Stimulated activated CD4-positive, alpha-beta T cell treated with anti-CD3 and anti-CD28 coated beads, TNF-alpha, amount 100 ng/mL, for 48 hours (primary cell): ENCODE measurements at places on chromosomes 6 and 20.
A peak's percentile ranks its signal among the peaks of the same experiment; 100 is the strongest.

DNA sequence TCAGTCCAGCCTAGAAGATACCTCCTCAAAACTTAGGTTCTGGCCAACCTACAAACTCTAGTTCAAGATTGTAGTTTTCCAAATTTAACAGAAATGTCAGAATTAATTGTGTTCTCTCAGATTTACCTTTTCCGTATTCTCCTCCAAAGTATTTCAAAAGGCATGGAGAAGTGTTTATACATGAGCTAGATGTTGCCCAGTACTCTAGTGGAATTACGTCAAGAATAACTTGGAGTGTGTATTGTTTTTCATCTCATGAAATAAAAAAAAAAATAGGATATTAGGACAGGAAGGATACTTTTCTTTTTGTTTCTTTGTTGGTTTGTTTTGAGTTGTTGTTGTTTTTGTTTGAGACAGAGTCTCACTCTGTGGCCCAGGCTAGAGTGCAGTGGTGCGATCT is 32.3 kb upstream of the MARCKS start:
- no peak for DNase-seq

DNA sequence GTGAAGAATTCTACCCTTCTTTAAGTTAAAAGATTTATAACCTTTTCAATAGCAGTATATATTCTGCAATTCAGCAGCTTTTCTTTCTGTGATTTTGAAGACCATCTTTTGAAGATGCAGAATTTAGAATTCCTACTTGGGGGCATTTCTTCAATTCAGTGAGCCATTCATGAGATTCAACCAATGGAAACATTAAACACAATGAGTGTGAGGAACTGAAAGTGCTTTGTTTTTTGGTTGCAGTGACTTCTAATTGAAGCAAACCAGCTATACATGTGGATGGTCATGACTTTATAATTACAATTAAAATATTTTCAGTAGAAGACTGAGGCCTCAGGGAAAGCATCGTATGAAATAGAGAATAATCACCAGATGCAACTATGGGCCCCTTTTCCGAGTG is 108.3 kb downstream of the CARMIL1 start:
- no peak for DNase-seq

DNA sequence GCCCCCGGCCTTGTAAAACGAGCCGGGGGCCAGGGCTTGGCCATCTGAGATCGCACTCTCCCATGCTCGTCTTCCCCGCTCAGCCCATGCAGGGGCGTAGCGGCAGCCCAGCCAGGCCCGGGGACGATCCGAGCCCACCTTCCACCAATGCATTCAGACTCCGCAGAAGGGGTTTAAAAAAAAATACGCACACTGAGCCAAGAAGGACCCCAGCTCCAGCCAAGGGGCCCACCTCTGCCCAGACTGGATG is 320 bp downstream of the GSTA4 start:
- DNase-seq = peak; percentile 3

DNA sequence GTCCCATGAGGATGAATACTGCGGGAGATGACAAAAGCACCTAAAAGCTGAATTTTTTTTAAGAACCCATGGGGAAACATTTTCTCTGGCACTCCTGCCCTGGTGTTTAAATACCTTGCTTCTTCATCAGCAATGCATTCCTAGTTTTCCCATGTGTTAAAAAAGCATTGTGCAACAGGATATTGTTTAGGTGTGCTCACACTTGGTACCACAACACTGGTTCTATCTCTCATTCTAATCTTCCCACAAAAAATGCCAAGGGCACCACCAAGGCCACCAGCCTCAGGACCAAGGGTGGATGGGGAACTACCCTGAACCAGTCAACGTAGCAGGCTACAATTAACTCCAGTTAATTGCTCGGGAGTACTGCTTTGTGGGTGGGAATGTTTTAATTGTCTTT is 50.9 kb downstream of the ALDH5A1 start:
- DNase-seq = no peak

DNA sequence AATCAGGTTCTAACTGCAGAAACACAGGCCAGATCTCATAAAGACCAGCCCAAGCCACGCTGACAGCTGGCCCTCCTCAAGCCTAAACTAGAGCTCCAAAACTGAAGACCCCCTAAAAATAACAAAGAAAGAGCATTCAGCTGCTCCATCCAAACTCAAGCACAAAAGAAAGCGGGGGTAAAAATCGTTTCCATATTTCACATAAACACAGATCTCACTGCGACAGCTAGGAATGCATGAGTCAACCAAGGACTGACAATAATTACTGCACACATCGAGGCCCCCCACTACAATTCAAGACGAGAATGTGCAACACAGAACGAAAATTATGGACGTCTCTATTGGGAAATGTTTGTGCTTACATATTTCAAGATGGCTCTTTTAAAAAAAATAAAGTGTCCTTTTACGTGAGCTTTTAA is 31.1 kb downstream of the CNKSR3 start:
- no peak for DNase-seq

DNA sequence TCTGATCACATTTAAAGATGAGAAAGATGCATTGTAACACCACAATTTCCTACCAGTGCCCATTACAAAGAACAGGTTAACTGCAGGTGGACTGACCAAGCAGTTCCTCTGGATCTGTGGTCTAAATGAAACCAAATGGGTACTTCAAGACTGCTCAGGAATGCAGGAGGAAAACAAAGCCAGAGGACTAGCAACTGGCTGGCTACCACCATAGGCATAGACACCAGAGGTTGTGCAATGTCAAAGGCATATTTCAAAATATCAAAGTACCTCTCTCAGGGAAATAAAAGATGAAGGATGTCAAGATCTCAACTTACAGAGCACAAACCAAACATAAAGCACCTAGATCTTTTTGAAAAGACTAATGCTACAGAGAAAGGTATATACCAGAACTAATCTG is 65.5 kb downstream of the GMDS start:
- DNase-seq = no peak

DNA sequence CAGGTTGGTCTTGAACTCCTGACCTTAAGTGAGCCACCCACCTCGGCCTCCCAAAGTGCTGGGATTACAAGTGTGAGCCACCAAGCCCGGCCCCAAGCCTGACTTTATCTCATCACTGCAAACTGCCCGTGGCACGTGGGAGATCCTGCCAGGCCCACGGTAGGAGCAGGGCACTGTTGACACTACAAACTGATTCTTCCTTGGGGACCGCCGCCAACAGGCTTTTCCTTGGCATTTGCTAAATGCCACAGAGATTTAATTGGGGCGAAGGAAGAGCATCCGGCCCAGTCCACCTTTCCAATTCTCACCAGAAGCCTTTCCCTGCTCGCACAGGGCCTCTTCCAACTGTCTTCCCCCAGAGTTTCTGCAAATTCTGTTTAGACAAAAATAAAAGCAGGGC is 11.0 kb downstream of the ATP9A start:
- DNase-seq = no peak

- no peak for DNase-seq
Measured at GRCh38 chr20:48052475-48052835, 267.2 kb upstream of the SULF2 start.

- no peak for DNase-seq
Measured at GRCh38 chr20:35849706-35850105, 77.9 kb downstream of the PHF20 start.

GRCh38 chr6:142481466-142481865 is 179.7 kb downstream of the ADGRG6 start:
- DNase-seq = no peak

DNA sequence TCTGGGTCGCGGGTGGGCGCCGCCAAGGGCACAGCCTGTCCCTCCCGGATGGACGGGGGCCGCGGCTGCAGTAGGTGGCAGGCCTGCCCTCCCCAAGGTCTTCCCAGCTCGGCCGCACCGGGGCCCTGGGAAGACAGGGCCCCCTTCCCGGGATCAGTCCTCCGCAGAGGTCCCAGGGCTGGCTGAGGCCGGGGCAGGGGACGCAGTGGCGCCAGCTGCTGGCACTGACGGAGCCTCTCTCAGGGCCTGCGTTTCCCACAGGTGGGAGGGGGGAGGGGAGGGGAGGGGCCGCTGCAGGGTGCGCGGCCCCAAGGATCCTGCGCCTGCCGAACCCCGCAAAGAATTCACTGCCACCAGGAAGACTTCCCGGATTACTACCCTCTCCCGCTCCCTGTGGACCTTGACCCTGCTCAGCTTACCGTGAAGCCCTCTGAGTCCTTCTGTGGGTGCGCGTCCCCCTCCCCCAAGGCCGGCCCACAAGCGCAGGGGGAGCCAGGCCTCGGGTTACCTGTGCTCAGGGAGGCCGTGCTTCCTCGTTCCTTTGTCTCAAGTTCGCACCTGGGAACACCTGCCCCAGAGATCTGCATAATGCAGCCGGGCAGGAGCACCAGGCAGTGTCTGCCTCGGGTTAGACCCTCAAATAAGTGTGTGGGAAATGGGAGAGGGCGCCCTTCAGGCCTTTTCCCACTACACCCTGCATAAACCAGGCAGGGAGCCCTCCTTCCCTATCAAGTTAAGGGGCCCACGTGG is 5.1 kb downstream of the LZTS3 start:
- DNase-seq = no peak

DNA sequence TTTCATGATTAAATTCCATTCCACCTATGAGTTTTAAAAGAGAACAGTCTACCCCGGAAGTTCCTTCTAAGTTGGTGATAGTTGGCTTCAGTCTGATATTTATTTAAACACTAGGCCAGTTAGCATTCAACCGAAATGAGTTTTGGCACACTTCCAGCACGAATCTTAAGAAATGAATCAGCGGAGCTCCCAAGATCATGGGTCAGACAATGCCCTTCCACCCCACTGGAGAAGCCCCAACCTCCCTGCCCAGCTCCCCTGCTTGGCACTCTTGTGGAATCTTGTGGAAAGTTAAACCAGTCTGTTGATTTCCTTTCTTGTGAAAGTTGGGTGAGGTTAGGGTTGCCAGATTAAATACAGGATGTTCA is 64.3 kb downstream of the MKKS start:
- DNase-seq = no peak

DNA sequence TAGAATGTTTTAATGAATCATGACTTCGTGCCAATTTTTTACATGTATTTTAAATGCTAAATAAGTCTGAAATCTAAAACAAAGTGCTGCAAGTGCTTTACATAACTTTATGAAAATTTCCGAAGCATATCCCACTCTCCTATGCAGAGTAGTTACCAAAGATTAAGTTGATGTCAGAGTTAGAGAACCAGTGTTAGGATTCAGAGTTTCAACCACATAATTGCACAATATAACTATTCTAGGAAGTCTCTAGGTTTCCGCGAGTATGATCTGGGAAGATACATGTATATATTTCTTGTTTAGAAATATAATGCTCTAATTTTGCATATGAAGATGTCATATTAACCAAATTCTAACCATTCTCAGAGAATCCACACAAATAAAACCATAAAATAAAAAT is 74.8 kb downstream of the ASCC3 start:
- DNase-seq = no peak

DNA sequence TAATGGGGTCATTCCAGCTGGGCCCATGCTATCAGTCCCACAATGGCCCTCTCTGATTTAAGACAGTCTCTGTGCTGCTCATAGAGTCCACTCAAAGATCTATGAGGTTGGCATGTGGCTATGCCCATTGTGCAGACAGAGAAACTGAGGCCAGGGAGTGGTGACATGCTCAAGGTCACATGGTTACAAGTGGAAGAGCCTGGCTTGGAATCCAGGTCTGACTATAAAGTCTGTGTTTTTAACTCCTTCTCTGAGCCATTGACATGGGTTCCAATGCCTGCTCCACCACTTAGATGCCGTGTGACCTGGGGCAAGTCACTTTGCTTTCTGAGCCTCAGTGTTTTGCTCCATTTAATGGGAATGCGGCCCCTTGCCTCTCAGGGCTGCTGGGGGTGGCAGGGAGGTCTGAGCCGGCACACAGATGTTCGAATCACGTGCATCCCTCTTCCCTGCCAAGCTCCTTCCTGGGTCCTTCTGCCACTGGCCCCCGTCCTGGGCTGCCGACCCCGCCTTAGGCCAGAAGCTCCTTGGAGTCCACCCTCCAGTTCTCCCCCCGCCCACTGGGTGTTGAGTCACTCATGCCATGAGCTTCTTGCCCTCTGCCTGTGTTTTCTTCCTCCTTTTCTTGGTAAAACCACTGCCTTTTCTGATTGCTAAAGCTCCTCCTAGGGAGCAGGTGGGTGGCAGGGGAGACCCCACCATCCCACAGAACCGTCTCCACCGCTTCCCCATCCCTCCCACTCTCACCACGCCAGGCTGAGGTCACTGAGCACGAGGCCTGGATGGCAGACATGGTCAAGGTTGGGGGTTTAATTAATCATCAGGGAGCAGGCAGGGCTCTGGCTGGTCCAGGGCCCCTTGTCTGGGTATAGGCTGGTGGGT is 35.7 kb downstream of the CEBPB start:
- DNase-seq = no peak

DNA sequence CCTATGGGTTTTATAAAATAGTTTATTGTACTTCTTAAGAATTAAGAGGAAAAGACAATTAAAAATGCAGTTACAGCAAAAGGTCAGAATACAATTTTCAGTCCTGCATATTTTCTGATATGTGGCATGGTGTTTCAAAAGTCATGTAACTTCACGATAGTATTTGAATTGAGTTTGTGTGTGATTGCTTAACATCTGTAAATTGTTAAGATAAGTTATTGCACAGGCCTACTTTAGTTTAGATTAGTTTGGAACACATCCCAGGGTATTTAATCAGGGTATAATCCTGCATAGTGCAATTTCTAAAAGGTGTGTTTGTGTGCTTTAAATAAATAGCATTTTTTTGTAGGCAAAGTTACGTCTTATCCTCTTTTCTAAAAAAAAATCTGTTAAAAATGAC is 289.6 kb downstream of the RIMS1 start:
- no peak for DNase-seq

- no peak for DNase-seq
Measured at GRCh38 chr20:23782366-23782983, 31.7 kb upstream of the CST1 start.

DNA sequence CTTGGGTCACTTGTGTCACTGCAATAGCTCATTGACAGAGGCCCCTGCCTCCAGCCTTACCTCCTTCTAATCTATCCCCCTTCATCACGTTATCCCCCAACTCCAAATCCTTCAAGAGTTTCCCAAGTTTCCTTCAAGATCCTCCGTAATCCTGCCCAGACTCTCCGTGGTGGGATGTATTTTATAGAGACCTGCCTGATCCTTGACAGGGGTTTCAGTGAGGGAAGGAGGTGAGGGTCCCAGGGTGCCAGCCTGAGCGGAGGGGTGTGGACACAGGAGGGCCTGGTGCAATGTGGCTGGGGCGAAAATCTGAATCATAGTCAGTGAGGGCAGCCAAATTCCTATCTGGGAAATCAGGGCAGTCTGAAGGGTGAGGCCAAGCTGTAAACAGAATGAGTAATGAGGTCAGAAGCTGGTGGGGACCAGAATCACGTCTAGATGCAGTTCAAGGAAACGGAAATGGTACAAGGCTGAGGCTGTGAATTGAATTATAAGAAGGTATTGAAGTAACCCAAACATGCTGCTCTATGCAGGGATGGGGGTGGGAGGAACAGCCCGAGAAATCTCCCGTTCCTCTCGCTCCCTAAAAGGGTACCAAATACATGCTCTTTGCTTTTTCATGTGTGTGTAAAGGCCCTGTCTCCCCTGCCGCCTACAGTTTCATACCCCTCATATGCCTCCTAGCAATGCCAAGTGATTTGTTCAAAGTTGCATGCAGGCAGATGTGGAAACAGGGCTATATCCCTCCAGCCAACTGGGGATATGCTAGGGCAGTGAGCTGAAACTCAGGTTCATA is 35.4 kb upstream of the PIM1 start:
- DNase-seq = no peak
